ENCODE measurements at places on chromosomes 11 and 22. TPM values are rescaled to one million over a fixed set of nuclear protein-coding genes. Genes with fewer than 3 reads are reported as not detected.

YPEL1 gene
- total RNA-seq = 4.0 TPM

LDLRAD3 gene
- total RNA-seq = 6.0 TPM

NOX4 gene
- 76.3 TPM for total RNA-seq

NXPE2 gene
- total RNA-seq = not detected

MUC2 gene
- not detected for total RNA-seq

PLAAT2 gene
- 0.17 TPM for total RNA-seq

FOLR2 gene
- not detected for total RNA-seq

TMEM45B gene
- total RNA-seq = 1.5 TPM

KCTD21 gene
- 5.4 TPM for total RNA-seq

CCDC188 gene
- 5.2 TPM for total RNA-seq

OR51B4 gene
- total RNA-seq = not detected

TRIM21 gene
- total RNA-seq = 24.8 TPM

MIAT gene
- total RNA-seq = 0.69 TPM

ZP1 gene
- total RNA-seq = not detected

GAS2 gene
- total RNA-seq = 0.76 TPM

ZNF280B gene
- total RNA-seq = 0.54 TPM

KCNA4 gene
- total RNA-seq = not detected

OR8D4 gene
- not detected for total RNA-seq

BCR gene
- total RNA-seq = 162 TPM

C11orf87 gene
- not detected for total RNA-seq

PTPRCAP gene
- 0.43 TPM for total RNA-seq

HTR3A gene
- not detected for total RNA-seq

IL18 gene
- total RNA-seq = not detected

APOC3 gene
- not detected for total RNA-seq

SLC22A6 gene
- not detected for total RNA-seq

HTATIP2 gene
- 69.8 TPM for total RNA-seq

GAB4 gene
- not detected for total RNA-seq

BRSK2 gene
- 0.17 TPM for total RNA-seq

FXYD6 gene
- 11.3 TPM for total RNA-seq

MUC5AC gene
- not detected for total RNA-seq

WNT11 gene
- total RNA-seq = 0.09 TPM

Measured in dermis lymphatic vessel endothelial cell (primary cell).